ENCODE measurements at places on chromosomes 3 and 15.

GRCh38 chr3:134287512-134287911 lies 36.9 kb upstream of the RYK start:
- DNase-seq: no peak

DNA sequence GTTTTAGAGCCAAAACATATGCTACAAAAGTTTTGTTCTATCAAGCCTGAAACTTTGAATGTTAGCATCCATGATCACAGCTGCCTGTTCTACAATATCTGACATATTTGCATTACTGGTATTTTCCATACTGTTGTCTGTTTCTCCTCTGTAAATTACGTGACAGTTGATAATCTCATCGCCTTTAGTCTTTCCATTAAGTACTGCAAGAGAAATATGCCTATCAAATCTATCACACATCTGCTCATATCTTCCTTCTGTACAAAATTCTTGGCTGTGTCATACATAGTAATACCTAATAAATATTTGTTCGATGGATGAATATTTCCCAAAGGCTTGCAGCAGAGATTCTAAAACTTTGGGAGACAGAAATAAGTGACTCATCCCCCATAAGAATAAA lies 717.3 kb downstream of the OTOL1 start:
- no peak for DNase-seq

DNA sequence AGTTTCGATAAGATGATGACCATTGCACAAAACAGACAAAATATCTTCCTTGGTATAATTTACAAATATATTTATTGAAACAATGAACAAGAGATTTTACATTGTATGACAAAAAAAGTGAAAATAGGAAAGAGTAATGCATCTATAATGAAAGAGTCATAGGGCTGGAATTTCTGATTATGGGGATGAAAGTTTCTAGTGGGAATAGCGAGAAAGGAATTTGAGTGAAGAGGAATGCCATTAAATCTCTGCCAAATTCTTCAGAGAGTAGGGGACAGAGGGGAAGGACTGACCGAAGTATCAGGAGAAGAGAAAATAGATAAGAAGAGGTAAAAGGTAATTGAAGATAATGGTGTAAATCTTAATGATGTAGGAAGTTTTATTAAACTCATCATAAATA lies 125.4 kb downstream of the VGLL3 start:
- no peak for DNase-seq

DNA sequence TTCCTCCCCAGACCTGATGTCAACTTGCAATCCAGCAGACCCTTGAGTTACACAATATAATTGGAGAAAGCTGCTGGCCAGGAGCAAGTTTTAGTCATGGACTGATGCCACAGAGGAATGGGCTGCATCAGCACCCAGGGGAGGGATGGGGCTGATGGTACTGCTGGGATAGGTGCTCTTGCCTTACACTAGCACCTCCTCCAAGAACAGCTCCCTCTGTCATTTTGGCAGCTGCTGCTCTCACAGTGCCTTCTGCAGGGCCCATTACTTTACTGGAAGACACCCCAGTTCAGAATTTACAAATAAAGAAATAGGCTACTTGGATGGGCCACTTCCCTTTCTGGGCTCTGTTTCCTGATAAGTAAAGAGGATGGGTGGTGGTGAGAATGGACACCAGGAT lies 85.3 kb upstream of the RORA start:
- DNase-seq: no peak

DNA sequence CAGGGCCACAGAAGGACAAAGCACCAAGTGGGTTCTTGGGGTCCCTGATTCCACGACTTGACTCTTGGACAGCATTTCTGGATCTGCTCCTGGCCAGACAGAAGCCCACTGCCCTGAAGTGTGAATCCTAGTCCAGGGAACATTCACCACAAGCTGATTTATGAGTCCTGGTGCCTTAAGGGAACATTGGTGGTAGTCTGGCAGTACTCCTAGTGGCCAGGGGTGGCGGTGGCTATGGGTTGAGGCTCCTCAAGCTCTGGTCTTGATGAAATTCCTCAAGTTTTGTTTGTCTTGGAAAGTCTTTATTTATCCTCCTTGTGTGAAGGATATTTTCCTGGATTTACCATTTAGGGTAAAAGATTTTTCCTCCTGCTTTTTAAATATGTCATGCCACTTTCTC lies 307.5 kb downstream of the PYDC2 start:
- DNase-seq: no peak
